T follicular helper cell (primary cell): ENCODE measurements at places on chromosomes 11 and 22.

DNA sequence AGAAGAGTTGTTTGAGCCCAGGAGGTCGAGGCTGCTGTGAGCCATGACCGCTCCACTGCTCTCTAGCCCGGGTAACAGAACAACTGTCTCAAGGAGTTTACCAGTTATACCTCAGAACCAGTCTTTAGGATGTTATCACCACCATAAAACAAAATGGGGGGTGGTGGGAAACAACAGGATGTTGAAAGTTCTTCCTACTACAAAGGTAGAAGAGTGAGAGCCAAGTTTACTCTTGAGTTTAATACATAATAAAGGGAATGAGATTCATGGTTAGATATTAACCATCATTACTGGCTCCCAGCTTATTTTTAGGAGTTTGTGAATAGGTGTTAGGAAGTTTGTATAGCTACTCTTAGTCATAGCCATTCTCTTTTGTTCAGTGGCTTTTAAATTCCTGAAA is 78.8 kb upstream of the HORMAD2 start:
- no peak for DNase-seq

DNA sequence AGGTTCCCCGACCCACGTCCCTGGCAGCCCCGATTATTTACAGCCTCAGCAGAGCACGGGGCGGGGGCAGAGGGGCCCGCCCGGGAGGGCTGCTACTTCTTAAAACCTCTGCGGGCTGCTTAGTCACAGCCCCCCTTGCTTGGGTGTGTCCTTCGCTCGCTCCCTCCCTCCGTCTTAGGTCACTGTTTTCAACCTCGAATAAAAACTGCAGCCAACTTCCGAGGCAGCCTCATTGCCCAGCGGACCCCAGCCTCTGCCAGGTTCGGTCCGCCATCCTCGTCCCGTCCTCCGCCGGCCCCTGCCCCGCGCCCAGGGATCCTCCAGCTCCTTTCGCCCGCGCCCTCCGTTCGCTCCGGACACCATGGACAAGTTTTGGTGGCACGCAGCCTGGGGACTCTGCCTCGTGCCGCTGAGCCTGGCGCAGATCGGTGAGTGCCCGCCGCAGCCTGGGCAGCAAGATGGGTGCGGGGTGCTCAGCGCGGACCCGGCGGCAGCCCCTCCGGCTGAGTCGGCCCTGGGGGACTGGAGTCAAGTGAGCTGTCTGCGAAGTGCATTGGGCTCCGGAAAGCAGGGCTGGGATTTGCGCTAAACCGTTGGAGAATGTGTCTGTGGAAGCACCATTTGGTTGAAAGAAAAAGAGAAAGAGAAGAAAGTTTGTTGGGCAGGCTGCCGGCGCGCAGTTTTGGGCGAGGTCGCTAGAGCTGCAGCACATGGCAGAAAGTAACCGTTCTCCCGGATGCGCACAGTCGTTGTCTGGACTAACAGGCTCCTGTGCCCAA is at the start of gene CD44:
TSS of gene CD44 (plus strand) at position 229 of the 779 bp plus-strand sequence. CDS start at position 362, 133 bp downstream.
- peak; percentile 81 for DNase-seq

GRCh38 chr22:45212306-45212709 is 28.4 kb downstream of the KIAA0930 start:
- no peak for DNase-seq

DNA sequence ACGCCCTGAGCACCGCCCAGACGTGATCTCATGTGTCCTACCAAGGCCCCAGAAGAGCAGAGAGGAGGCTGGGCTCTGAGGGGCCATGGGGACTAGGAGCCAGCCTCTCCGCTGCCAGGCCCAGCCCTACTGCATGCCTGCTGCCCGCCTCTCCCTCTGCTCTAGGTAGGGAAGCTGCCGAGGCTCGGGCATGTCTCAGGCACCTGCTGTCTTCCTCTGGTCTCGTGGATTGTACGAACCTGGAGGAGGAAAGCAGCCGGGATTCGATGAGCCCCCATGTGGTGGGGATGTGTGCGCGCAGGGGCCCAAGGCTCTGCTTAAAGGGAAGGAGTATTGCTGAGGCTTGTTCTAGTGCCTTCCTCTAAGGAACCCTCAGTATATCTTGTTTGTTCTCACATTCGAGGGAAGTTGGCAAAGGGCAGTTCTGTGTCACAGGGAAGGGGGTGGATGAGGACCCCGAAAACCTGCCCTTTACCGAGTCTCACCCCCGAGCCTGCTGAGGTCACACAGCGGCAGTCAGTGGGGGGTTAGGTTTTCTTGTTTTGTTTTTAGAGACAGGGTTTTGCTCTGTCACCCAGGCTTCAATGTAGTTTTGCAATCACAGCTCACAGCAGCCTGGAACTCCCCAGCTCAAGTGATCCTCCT is 21.2 kb downstream of the DAGLA start:
- DNase-seq: no peak

DNA sequence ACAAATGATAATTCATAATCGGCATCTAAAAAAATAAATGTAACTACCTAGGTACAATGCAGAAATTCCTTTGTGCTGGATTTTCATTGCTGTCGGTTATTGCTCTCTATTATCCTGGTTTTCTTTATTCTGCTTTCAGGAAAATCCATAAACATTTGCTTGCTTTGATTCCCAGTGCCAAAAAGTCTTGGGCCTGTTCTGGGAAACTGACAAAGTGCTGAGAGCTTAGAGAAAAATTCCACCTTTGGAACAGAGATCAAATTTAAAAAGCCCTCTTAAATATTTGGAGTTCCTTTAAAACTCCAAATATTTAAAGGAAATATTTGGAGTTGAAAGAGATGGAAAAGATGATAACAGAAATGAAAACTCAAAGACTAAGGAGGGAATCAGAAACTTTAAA is 87.3 kb upstream of the ZBED5 start:
- DNase-seq: no peak

- peak; percentile 12 for DNase-seq
Measured at GRCh38 chr11:35662061-35662648, 420 bp upstream of the TRIM44 start.

GRCh38 chr11:78072455-78072854 is 7.2 kb downstream of the NDUFC2 start:
- no peak for DNase-seq

- no peak for DNase-seq
Measured at GRCh38 chr11:130465263-130465662, 16.8 kb downstream of the ADAMTS15 start.

- DNase-seq: no peak
Measured at GRCh38 chr22:27783436-27784119, 18.0 kb downstream of the MN1 start.

GRCh38 chr11:129248618-129249017 is 56.5 kb upstream of the ARHGAP32 start:
- DNase-seq: no peak

DNA sequence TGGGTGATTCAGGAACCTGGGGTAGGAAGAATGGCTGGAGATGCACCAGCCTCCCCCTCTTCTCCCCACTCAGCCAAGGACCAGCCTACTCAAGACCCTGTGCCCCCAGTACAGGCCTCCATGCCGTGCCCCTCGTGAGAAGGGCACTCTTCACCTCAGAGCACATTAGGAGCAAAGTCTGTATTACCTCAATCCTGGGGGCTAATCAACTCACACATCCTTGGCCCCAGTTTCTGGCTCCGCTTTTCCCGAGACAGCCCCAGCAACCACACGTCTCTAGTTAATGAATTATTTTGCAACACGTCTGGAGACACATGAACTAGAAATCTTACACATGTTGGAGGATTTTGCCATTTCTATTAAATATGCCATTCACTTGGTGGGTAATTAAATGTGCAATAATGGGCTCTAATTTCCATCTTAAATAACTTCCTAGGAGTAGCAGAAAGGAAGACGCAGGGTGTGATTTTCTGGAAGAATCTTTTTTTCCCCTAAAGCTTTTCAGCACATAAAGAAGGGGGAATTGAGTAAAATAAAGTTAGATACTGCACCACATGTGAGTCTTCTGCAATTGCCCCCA is 63.0 kb downstream of the TMPRSS5 start:
- DNase-seq: no peak

DNA sequence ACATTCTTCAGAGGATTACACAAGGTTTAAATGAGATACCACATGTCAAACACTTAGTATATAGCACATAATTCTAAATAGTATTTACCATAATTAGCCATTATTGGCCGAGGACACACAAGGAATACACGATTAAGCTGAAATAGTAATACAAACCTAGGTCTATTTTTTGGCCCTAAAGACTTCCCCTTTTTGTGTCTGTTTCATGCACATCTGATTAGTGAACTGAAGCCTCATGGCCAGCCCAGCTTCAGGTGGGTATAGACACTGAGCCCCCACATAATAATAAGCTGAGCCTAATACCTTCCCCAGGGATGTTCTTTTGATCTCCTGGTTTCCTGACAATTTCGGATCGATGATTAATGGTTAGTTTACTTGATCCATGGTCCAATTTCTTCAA is 2.1 kb downstream of the GLYATL1B start:
- no peak for DNase-seq

- DNase-seq: no peak
Measured at GRCh38 chr11:125239585-125240560, 75.3 kb downstream of the PKNOX2 start.

DNA sequence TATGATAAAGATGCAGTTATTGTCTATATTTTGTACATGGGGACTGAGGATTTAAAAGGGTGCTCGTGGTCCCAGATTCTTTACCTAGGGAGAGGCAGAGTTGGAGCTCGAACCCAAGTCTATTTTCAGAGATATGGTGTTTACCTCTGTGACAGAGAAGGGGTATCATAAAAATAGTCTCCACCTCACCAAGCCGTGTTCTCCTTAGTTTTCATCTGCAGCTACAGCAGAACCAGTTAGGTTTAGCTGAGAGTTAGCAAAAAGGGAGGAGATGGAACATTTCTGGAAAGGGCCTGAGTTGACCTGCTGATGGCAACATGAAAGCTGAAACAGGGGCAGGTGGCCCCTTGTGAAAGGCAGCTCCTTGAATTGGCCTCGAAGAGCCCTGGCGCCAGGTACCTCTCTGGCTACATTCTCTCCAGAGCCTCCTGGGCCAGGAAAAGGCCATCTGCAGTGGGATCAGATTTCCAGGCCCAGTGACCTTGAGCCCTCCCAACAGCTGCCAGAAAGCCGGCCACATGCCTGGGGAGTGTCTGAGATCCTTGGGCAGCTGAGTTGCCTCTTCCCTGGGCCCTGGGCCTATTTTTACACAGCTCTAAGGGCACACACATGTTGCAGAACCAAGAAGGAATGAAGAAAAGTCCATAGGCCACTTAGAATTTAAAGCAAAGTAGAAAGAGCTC is 136.6 kb downstream of the NAV2 start:
- DNase-seq: no peak

DNA sequence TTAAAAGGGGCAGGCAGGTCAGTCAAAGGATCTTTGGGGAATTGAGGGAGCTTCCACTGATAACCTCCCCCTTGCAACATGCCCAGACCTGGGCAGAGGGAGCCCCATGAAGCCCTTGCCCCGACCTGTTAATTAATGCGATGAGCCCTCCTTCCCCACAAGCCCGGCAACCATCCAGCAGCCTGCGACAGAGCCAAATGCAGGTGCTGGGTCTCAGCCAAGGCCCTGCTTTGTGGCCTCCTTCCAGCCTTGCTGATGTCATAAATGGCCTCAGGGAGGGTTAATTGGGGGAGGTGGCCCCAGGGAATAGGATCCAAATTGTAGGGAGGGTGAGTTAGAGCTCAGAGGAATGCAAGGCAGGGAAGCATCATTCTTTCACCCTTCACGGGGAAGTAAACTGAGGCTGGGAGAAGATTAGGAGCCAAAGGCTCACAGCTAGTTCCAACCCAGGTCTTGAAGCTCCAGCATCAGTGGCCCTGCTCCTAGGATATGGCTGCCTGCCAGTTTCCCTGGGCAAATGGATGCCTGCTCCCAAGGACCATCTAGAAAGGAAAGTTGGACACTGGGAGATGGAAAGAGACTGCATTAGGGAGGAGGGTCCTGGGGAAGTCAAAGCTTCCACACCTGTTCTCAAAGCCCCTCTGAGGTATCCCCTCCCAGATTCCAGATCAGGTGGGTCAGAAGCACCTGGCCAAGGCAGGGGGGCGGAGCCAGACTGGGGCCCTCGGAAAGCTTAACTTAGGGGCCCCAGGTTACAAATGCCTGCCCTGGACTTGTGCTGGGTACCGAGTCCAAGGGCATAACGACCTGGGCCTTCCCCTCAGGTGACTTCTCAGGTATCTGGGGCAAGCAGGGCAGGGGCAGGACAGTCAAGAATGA is 34.1 kb downstream of the LMO1 start:
- DNase-seq: no peak

- no peak for DNase-seq
Measured at GRCh38 chr11:92769112-92769511, 200.3 kb upstream of the MTNR1B start.

- DNase-seq: no peak
Measured at GRCh38 chr11:131654849-131655248, 284.4 kb downstream of the NTM start.

GRCh38 chr22:43408009-43408408 is 3.8 kb upstream of the MPPED1 start:
- no peak for DNase-seq

DNA sequence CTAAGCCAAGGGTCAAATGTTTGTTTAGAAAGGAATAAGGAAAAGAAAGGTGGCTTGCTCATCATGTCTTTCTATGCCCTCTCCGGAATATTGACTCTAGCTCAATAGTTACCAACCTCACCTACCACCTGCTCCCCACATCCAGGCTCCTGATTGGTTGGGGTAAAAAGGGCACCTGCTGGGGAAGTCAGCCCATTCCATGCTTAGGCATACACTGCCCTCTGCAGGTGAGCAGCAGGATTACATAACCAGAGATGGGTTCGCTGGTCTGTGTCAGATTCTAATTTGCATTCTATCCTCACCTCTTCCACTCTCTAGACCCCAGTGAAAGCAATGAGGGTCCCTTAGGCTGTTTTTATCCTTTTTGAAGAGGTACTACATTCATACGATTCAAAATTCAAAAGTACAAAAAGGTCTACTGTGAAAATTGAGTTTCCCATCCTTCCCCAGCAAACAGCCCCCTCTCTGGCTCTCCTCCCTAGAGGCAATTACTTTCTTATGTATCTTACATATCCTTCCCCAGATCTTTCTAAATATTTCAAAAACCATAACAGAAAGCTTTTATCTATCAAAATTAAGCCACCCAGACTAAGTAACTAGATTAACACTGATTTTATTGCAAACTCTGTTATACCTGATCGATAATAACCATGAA is 98.0 kb upstream of the ASPHD2 start:
- DNase-seq: peak; percentile 33

DNA sequence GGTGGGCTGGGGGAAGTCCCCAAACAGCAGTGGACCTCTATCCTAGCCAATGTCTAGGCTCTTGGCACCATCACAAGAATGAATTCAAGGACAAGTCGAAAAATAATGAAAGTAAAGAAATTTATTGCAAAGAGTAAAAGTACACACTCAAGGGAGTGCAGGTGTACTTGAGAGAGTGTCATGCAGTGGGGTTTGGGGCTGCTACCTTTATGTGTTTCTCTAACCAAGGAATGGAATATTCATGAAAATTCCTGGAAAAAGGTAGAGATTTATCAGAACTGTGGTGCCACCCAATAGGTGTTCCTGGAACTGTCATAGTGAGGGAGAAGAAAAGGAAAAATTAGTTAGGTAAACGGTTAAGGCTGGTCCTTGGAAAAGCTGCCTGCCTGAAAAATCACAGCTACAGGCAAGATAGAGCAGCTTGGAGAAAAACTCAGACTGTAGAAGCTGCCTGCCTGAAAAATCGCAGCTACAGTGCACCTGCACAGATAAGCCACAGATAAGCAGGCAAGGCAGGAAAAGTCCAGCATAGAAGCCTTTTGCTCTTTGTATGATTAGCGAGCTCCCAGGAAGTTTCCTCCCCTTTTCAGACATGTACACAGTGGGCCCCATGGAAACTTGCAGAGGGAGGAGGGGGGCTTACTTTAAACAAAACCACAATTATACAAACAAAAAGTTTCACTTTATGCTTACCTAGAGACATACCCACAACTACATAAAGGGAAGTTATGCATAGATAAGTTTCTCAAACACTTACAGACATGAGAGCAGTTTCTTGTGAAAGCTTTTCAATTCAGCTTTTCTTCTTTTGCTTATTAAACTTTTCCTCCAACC is 71.4 kb upstream of the B3GNT6 start:
- DNase-seq: no peak

- peak; percentile 85 for DNase-seq
Measured at GRCh38 chr22:37198258-37199102, 10.4 kb upstream of the C1QTNF6 start.
